ENCODE measurements at places on chromosomes 1 and 21. TPM values are rescaled to one million over a fixed set of nuclear protein-coding genes. Genes with fewer than 3 reads are reported as not detected.

- no peak for DNase-seq
These were observed 40.6 kb upstream of the LBR start for GRCh38 chr1:225468270-225469020.

Gene JMJD4
- 26.7 TPM for total RNA-seq

Gene CA6
- not detected for total RNA-seq

DNA sequence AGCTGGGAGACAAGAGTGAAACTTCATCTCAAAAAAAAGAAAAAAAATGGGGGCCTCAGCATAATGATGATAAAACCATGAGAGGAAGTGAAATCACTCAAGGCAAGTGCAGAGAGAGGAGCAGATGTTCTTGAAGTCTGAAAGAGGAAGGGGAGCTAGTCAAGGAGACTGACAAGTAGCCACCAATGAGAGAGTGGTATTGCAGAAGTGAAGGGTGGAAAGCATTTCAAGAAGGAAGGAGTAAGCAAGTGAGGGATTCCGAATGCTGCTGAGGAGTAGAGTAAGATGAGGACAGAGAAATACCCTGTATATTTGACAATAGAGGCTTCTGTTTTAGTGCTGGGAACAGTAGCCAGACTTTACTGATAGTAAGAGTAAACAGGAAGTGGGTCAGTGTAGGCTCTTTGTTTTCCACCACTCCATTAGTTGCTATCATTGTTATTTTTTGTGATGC, 2.9 kb downstream of the TATDN3 start:
- no peak for DNase-seq

Gene LCE1E
- total RNA-seq, result not detected
